ENCODE measurements at places on chromosomes 13 and 19. TPM values are rescaled to one million over a fixed set of nuclear protein-coding genes. Genes with fewer than 3 reads are reported as not detected.
A peak's percentile ranks its signal among the peaks of the same experiment; 100 is the strongest.

CGB2 gene
- total RNA-seq = not detected

DNA sequence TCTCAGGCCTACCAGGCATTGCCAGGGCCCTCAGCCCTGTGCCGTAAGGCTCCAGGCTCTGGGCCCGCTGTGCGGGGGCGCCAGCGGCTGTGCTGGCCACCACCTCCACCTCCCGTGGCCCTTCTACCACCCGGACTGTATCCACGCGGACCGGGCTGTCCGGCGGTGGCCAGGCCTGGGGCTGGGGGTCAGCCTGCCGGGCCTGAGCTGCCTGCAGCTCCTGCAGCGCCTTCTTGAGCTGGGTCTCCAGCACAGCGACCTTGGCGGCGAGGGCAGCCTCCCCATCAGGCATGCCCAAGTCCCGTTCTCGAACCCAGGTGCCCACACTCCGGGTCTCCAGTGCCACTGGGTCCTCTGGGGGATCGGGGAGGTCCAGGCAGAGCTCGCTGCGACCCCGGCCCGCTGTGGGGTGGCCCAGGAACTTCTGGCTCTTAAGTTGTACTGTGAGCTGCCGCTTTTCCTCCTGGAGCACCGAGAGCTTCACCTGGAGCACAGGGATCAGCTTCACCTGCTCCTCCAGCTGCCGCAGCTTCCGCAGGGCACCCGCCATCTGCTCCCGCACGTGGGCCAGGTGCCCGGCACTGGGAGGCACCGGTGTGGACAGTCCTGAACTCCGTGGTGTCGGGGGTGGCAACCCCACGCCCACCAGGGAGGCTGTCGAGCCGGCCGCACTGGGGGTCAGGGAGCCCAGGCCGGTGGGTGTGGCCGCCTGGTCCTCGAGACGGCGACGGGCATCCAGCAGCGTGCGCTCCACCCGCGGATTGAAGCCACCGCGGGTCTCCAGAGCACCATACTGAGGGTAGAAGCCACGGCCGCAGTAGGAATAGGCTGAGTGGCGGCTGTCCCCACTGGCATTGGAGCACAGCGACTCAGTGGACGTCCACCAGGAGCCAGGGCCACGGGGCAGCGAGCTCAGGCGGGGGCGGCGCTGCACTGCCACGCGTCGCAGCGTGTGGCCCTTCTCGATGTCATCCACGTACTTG lies 4.1 kb downstream of the KANK2 start:
- no peaks in the 10 kb centered on the region for H3K4me1 ChIP-seq
- H3K36me3 ChIP-seq = no peaks in the 10 kb centered on the region
- no peaks in the 10 kb centered on the region for H3K27me3 ChIP-seq
- H3K27ac ChIP-seq = no peak overlapping the region
- no peak for DNase-seq

DNA sequence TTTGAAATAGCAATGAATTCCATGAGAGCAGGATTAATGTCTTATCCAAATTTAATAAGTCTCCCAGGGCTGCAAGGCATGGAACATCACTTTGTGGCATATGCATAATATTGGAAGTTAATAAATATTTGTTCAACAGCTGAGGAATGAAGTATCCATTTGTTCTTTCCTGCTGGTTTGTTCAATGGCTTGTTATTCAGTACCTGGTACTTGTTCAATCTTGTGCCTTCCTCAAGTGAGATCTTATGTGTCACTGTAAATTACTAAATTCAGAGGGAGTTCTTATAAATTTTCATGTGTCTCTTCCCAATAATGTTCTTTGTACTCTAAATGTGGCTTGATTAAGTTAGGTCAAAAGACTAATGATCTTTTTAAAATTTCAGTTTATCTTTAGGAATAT lies 1105.5 kb upstream of the SPRY2 start:
- H3K27me3 ChIP-seq = no peaks in the 10 kb centered on the region
- H3K27ac ChIP-seq = no peak overlapping the region
- H3K4me1 ChIP-seq = no peaks in the 10 kb centered on the region
- no peak for DNase-seq
- H3K4me3 ChIP-seq = no peak overlapping the region

GRCh38 chr19:56837004-56837403 lies 3.5 kb downstream of the PEG3 start:
- H3K4me3 ChIP-seq = no peak overlapping the region
- no peaks in the 10 kb centered on the region for H3K36me3 ChIP-seq
- H3K4me1 ChIP-seq = no peaks in the 10 kb centered on the region
- DNase-seq = no peak
- H3K27me3 ChIP-seq = no peaks in the 10 kb centered on the region
- H3K27ac ChIP-seq = no peak overlapping the region

ERCC5 gene
- 64.7 TPM for total RNA-seq

- H3K4me1 ChIP-seq = no peaks in the 10 kb centered on the region
- no peak overlapping the region for H3K4me3 ChIP-seq
- no peaks in the 10 kb centered on the region for H3K36me3 ChIP-seq
- no peak for DNase-seq
- no peaks in the 10 kb centered on the region for H3K27me3 ChIP-seq
These were observed 485.8 kb downstream of the ZNF536 start for GRCh38 chr19:30857966-30858490.

DNA sequence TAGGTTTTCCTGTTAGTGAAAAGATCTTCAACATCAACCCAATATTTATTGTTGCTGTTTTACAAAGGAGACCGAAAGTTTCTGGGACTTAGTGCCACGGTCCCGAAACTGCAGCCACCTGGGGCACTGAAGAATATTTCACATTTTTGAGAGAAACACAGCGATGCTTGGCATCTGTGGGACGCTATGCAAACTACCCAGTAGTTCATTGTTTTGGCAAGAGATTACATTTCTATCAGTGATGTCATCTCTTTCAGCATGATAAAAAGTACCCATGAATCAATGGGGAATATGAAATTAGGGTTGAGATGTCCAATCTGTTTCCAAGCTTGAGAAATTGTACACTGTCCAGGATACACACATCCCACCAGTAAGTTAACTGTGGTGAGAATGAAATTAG lies 43.9 kb downstream of the TGDS start:
- no peaks in the 10 kb centered on the region for H3K27me3 ChIP-seq
- DNase-seq = no peak
- no peak overlapping the region for H3K27ac ChIP-seq
- peaks cover 5% of the 10 kb centered on the region for H3K4me1 ChIP-seq

CEACAM7 gene
- total RNA-seq = 329 TPM

FXYD1 gene
- total RNA-seq = 8.8 TPM

GRCh38 chr19:31832176-31832548 lies 482.9 kb upstream of the TSHZ3 start:
- no peaks in the 10 kb centered on the region for H3K36me3 ChIP-seq
- DNase-seq = no peak
- no peak overlapping the region for H3K27ac ChIP-seq
- no peaks in the 10 kb centered on the region for H3K27me3 ChIP-seq

- H3K36me3 ChIP-seq = no peaks in the 10 kb centered on the region
- no peaks in the 10 kb centered on the region for H3K27me3 ChIP-seq
- no peak overlapping the region for H3K4me3 ChIP-seq
- no peak for DNase-seq
- H3K27ac ChIP-seq = no peak overlapping the region
These were observed 50.4 kb downstream of the ATP8A2 start for GRCh38 chr13:25422153-25422552.

GJA3 gene
- 0.05 TPM for total RNA-seq

- H3K27ac ChIP-seq = no peak overlapping the region
- H3K4me1 ChIP-seq = no peaks in the 10 kb centered on the region
- no peak overlapping the region for H3K4me3 ChIP-seq
- no peak for DNase-seq
- no peaks in the 10 kb centered on the region for H3K27me3 ChIP-seq
- no peaks in the 10 kb centered on the region for H3K36me3 ChIP-seq
These were observed 6.5 kb upstream of the LILRB2 start for GRCh38 chr19:54287456-54287855.

DNA sequence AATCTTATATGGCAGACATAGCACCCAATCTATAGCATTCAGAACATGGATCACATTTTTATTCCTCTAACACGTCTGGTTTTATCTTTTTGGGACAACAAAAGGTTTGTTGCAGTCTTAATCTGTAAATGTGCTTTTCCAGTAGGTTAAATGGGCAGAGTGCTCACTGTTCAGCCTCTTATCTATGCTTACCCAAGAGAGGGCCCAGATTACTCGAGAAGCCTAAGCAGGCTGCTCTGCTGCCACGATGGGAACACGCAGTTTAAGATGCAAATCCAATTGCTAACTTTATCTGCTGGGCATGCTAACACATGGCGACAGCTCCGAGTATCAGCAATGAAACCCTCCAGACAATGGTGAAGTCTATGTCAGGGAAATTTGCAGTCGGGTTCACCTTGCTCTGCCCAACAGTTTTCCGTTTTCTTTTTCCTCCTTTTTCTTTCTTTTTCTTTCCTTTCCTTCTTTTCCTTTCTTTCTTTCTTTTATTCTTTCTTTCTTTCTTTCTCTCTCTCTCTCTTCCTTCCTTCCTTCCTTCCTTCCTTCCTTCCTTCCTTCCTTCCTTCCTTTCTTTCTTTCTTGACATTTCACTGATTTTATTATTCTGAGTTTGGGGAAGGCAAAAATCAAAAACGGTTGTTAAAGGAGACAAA lies 115.3 kb downstream of the RBM26 start:
- H3K27ac ChIP-seq = no peak overlapping the region
- H3K36me3 ChIP-seq = no peaks in the 10 kb centered on the region
- no peak for DNase-seq
- H3K27me3 ChIP-seq = no peaks in the 10 kb centered on the region
- no peaks in the 10 kb centered on the region for H3K4me1 ChIP-seq

CPAMD8 gene
- 3.5 TPM for total RNA-seq

- no peak overlapping the region for H3K4me3 ChIP-seq
- no peaks in the 10 kb centered on the region for H3K4me1 ChIP-seq
- no peak overlapping the region for H3K27ac ChIP-seq
- no peak for DNase-seq
These were observed 687.1 kb downstream of the PCDH17 start for GRCh38 chr13:58318495-58319167.

- H3K4me3 ChIP-seq = no peak overlapping the region
- no peak overlapping the region for H3K27ac ChIP-seq
- H3K27me3 ChIP-seq = no peaks in the 10 kb centered on the region
- H3K4me1 ChIP-seq = no peaks in the 10 kb centered on the region
These were observed 38.7 kb upstream of the LDLR start for GRCh38 chr19:11050323-11051114.

DNA sequence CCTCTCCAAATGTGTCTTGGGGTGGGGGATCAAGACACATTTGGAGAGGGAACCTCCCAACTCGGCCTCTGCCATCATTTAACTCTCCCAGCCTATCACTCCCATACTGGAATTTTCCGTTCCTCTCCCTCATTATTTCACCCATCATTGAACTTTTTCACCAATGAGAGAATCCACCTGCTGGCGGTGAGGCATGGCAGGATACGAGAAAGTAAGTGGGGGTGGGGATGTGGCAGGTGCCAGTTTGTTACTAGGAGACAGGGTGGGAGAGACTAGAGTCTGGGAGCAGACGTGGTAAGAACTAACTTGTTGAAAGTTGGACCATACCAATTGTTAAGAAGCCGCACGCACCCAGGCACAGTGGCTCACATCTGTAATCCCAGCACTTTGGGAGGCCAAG lies 6.9 kb downstream of the GIPR start:
- DNase-seq = no peak
- no peak overlapping the region for H3K4me3 ChIP-seq
- H3K27me3 ChIP-seq = peaks cover 12% of the 10 kb centered on the region
- H3K36me3 ChIP-seq = no peaks in the 10 kb centered on the region
- H3K4me1 ChIP-seq = peaks cover 6% of the 10 kb centered on the region

GRCh38 chr13:113187263-113187669 lies 21.2 kb downstream of the PCID2 start:
- no peaks in the 10 kb centered on the region for H3K4me1 ChIP-seq
- H3K36me3 ChIP-seq = peaks cover 7% of the 10 kb centered on the region
- DNase-seq = peak; percentile 50
- H3K27me3 ChIP-seq = no peaks in the 10 kb centered on the region
- H3K27ac ChIP-seq = no peak overlapping the region

TEAD2 gene
- total RNA-seq = 17.7 TPM

DNA sequence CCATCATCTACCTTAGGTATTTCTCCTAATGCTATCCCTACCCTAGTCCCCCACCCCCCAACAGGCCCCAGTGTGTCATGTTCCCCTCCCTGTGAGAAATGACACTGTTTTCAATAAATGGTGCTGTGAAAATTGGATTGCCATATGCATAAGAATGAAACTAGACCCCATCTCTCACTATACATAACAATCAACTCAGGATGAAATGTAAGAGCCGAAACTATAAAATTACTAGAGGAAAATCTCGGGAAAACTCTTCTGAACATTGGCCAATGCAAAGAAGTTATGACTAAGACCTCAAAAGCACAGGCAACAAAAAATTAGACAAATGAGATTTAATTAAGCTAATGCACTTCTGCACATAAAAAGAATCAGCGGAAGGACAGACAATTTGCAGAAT lies 138.2 kb downstream of the SUCLA2 start:
- H3K4me3 ChIP-seq = no peak overlapping the region
- H3K36me3 ChIP-seq = no peaks in the 10 kb centered on the region
- DNase-seq = no peak
- no peak overlapping the region for H3K27ac ChIP-seq

DNA sequence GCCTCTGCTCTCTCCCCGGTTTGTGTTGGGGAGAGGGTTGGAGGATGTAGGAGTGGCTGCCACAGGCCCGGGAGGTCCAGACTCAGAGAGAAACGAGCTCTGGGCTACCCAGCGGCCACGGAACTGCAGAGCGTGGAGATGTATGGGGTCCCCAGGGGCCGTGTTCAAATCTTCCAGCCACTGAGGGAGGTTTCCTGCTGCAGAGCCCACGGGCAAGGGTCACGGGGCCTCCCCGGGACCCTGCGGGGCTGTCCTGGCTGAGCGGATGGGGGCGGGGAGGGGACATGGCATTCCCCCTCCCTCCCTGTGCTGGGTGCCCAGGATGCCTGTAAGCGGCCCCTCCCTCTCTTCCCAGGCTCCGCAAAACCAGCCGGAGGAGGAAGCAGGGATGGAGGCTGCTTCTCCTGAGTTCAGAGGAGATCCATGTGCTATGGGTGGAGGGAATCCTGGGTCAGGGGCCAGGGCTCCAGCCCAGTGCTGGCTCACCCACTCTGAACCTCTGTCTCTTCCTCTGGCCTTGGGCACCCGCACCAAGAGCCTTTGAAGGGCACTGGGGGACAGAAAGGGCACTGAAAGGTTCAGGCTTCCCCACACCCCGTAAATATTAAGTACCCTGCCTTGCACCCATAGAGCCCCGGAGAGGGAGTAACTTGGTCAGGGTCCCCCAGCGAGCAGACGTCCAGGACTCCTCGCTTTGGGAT lies 22.6 kb downstream of the SMIM24 start:
- H3K4me3 ChIP-seq = no peak overlapping the region
- no peak for DNase-seq
- no peaks in the 10 kb centered on the region for H3K36me3 ChIP-seq
- H3K4me1 ChIP-seq = no peaks in the 10 kb centered on the region
- peak overlapping the region; percentile 34 for H3K27ac ChIP-seq
- H3K27me3 ChIP-seq = no peaks in the 10 kb centered on the region

ZNF724 gene
- 6.7 TPM for total RNA-seq

DNA sequence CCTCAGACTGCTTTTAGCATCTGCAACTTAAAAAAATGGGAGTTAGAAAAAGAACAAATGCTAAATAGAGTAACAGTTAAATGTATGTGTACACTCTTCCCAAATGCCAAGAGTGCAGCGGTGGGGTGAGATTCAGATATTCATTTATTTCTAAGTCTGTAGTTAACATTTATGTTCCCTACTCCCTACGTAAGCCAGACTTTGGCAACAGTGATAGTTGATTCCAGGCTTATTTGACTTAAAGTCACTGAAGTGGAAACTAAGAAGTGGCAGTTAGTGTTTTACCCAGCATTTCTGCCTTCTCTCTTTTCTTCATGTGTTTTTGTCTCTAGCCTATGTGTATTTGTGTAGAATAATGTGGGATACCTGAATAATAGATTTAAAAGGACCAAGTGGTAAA lies 4.5 kb downstream of the MIR17HG start:
- H3K36me3 ChIP-seq = no peaks in the 10 kb centered on the region
- H3K27me3 ChIP-seq = no peaks in the 10 kb centered on the region
- peaks cover 5% of the 10 kb centered on the region for H3K4me1 ChIP-seq
- H3K4me3 ChIP-seq = no peak overlapping the region
- no peak for DNase-seq

Measured in colonic mucosa (tissue), 4 donors.